Kidney capillary endothelial cell (primary cell): ENCODE measurements at places on chromosomes 4 and X.

- no peak for DNase-seq
Observed at GRCh38 chr4:124288706-124289486, 423.6 kb downstream of the ANKRD50 start.

DNA sequence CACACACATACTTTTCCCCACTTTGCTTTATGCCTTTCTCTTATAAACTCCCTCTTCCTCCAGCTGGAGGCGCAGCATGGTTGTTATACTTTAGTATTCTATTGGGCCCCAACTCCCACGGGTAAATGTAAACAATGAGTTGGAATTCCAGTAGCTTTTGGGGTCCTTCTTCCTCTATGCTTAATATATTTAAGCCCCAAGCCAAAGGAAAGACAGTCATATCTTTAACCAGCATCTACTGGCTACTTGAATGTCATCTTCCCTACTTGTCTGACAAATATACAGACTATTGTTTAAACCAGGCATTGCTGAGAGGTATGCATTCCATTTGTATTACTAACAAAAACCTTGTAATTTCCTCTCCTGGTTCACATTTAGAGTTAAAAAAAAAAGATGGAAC is 72.9 kb downstream of the WDR19 start:
- DNase-seq: peak; percentile 94

- DNase-seq: no peak
Observed at GRCh38 chr4:8905226-8905772, 33.7 kb upstream of the HMX1 start.

DNA sequence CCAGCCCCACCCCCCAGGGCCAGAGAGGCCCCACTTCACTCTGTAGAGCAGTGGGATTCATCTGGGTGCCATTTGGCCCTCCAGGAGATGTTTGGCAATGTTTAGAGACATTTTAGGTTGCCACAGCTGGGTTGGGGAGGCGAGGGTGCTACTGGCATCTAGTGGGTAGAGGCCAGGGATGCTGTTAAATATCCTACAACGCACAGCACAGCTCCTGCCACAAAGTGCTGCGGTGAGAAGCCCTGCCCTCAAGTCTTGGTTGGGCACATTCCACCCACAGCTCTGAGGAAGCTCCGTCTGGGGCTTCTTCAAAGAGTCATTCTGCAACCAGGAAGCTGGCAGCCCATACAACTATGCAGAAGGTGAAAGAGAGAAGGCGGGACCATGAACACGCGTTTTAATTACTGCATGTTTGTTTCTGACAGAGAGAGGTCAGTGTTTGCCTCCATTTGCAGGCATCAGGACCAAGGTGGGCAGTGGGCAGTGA is 48.1 kb upstream of the FAM9C start:
- DNase-seq: no peak

DNA sequence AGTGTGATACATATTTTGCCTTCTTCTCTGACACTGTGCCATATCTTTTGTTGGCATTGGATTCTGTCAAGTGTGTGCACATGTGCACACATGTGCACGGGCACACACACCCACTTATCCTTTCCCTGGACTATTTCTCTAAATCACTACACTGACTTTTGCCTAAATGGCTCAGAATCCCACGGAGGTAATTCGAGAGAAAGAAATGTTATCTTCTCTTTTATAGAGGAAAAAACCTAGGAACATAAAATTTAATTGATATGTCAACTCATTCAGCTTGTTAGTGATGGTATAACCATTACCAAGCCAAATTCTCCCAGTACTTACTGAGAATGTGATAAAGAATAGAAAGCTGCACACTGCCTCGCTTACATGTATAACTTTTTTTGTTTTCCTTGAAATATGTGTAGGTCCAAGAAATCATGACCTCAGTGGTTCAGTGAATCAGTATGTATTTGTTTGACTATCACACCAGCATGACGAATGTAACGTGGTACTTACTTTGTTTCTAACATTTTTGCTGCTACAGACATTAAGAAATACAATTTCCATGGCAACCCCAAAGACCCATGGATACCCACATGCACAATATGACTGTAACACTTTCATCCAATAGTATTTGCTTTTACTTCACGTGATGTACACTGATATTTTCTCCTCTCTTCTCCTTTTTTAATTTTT is 163.0 kb downstream of the PCDH7 start:
- DNase-seq: no peak

DNA sequence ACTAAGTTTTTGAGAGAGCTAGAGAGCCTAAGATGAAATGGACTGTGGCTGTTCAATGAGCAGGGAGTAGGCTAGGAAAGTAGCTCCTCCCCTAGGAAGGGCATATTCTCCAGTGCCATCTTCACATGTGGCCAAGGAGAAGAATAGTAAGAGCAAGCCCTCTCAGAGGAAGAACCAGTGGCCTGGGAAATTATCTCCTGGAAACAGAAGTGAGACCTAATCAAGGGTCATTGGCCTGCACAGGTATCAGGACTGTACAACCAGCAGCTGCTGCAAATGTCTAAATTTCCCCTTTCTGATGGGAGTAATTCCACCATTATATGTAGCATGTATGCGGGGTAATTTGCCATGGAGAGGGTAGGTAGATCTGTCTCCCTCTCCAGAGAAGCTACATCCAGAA is 334.8 kb upstream of the RASGEF1B start:
- no peak for DNase-seq

GRCh38 chr4:100823066-100823992 is 305.5 kb upstream of the EMCN start:
- DNase-seq: peak; percentile 11

DNA sequence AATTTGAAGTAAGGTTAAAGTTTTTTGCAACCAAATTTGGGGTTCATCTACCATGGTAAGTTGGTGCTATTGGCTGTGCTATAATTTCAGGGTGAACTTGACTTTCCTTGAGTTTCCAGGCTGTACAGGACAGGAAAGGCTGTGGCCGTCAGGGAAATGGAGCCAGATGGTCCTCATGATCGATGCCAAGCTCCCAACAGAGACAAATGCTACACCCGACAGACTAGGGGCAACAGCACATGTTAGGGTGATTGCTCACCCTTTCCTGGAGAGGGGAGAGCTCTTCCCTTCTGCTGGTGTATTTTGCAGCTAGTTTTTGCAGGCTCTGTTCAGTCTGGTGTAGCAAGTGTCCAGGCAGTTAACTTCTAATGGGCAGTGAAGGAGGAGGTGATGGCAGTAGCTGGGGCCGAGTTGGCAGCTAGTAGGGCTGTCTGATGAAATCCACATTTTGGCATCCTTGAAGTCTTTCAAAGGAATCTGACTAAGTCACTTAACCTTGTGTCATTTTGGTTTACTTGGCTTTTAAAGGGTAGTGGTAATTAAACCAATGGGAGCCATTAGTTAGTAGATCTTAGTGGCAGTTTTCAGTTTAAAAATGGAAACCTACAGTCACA is 47.8 kb downstream of the GAB1 start:
- no peak for DNase-seq

DNA sequence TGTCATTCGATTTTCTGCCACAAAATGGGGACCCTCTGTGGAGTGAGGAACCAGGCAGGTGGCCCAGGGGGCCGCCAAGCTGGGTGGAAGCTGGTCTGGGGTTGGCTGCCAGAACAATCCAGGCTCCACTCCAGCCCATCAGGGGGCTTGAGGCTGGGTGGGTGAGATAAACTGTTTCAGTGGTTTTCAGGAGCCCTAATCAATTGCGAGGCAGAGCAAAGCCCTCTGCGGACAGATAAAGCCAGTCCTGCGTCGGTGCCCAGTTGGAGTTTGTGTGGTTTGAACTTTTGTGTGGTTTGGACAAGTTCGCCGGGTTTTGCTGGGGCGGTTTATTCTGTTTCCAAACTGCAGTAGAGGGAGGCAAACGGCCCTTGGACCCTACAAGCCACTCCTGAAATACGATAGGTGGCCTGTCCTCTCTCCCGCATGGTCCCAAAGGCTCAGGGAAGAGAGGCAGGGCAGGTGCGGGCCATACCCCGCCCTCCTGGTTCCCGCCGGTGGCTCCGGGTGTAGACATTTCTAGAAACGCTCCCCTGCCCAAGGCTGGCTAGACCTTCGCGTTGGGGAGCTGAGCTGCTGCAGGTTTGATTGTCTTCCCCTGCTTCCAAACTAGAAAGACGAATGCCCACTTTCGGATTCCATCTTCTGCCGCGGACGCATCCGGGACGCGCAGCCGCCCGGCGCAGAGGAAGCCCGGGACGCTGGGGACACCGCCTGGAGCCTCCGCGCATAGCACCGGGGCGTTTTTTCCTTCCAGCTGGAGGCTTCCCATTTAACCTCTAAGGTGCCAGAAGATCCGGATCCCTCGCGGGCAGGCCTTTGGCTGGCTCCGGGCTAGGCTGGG is 169.0 kb upstream of the BCOR start:
- DNase-seq: peak; percentile 50

DNA sequence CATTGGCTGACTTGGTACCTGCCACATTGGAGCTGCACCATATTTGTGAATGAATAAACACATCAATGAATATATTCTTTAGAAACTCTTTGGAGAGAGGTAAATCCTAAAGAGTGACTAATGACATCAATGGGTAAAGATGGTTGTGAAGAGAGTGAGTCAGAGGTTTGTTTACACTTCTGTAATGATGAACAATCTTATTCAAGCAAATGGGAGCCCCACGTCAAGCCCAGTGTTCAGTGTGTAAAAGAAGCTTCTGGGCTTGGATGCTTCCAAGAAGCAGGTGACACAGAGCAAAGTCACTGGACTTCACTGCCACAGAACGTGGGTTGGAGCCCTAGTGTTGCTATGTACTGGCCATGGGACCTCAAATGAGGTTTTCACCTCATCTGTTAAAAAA is 319.0 kb downstream of the STK32B start:
- DNase-seq: no peak

GRCh38 chr4:122700178-122700725 is 32.3 kb upstream of the BBS12 start:
- DNase-seq: peak; percentile 7

DNA sequence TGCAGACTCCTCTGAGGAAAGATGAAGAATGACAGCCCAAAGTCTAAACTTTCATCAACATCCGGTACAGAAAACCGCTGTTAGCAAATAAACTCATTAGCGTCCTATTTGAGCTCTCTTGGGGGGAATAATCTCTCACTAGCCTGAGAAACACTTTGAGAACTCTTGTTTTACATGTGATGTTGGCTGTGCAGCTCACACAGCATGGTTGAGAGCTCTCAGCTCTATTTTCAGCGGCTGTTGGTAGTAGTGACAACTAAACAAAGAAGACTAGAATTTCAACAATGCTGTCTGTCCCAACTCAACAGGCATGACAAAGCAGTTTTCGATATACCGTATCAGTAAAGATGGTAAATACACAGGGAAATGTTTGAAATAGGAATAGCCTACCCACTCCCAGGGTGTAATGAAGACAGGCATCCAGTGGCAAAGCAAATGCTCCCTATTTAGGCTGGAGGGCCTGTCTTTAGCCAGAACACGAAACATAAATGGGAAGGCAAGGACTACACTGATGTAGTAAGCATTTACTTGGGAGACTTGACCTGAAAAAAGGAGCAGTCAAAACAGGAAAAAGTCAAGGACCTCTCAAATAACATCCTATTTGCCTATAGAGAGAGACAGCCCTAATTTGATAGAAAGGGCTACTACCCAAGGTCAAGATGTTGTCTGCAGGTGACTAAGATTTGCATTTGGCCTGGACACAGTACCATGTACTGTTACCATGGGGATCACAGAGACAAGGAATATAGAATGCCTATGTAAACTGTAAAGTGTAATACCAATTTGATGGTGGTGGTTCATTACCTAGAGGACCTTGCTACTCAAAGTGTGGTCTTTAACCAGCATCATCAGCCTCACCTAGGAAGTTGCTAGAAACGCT is 60.4 kb downstream of the PPEF2 start:
- DNase-seq: no peak

- no peak for DNase-seq
Observed at GRCh38 chrX:40006106-40007017, 91.4 kb downstream of the BCOR start.

DNA sequence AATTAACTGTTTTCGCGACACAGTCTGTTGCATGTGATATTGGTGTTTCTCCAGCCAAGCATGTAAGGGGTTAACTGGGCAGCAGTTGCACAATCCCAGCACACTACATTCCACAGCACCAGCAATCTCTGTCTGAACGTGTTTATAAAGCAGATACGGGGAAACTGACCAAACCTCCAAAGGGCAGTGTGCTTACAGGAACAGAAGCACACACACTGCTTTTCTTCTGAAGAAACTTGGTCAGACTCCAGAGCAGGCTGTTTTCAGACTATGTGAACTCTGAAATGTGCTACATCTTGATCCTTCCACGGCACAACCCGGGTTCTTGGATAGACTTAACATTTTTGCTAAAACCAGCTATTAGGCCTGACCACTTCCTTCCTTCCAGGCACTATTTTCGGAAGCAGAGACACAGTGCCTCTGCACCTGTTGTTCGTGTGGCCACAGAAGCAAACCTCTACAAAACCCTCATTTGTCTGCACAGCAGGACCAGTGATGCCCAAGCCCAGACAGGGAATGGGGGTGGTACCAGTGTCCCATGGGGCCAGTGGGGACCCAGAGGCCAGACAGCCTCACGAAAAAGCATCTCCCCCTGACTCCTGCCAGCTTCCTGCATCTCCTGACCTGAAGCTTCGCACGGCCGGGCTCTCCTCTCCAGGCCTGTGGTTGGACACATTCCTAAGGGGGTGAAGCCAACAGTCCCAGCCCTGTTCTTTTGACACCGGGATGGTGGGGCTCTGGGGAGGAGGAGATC is 90.1 kb downstream of the IRF2 start:
- no peak for DNase-seq

- DNase-seq: no peak
Observed at GRCh38 chr4:38590046-38590445, 74.0 kb upstream of the KLF3 start.

GRCh38 chrX:104310090-104310489 is 55.4 kb upstream of the ESX1 start:
- no peak for DNase-seq

DNA sequence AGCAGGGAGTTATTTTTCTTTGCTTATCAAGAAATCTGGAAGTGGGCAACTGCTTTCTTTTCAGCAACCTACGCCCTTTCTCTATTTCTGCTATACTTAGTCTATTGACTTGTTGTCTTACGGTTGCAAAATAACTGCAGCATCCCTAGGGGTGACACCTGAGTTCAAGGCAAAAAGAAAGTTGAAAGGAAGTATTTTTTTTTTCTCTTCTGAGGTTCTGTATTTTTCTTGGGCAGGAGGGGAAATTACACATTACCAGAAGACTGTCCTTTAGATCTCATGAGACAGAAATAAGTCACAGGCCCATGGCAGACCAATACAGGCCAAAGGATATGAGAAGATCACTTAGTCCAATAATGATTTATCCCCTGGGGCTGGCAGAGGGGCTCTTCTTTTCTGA is 204.7 kb upstream of the CASK start:
- DNase-seq: no peak

GRCh38 chr4:48543796-48544195 is 53.7 kb downstream of the ZAR1 start:
- peak; percentile 33 for DNase-seq

DNA sequence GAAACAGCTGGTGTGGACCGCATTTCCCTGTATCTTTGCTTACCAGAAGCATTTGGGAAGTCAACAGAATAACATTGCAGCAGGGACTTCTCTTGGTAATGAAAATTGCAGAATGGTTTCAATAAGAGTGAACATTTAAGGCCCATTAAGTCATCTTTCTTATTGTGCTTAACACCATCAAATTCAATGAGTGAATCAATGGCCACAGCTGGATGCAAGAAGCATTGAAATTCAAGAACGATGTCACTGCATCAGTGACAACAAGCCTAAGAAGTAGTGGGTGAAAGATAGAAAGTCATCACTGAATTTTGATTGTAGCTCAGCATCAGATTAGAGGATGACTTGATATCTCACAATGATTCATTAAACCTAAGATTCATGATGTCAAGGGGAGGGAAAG is 93.9 kb upstream of the GPM6A start:
- DNase-seq: no peak

GRCh38 chrX:148382983-148383382 is 117.4 kb upstream of the AFF2 start:
- no peak for DNase-seq
